ENCODE measurements at places on chromosomes 4 and X.

DNA sequence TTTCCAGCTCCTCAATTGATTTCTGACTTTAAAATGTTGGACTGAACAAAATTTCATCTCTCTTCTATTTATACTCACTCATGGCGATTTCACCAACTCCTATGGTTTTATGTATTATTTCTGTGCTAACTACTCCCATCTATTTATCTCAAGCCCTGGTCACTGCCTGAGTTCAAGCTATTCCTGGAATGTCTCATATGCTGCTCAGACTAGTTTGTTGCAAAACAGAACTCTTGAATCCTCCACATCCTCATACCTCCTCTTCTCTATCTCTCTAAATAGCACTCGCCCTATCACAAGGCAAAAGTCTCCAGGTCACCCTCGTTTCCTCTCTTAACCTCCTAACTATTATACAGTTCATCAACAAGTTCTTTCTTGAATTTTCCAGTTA is 19.0 kb upstream of the DDX60 start:
- no peak for DNase-seq

- no peak for DNase-seq
Measured at GRCh38 chr4:162201673-162202072, 37.9 kb upstream of the FSTL5 start.

DNA sequence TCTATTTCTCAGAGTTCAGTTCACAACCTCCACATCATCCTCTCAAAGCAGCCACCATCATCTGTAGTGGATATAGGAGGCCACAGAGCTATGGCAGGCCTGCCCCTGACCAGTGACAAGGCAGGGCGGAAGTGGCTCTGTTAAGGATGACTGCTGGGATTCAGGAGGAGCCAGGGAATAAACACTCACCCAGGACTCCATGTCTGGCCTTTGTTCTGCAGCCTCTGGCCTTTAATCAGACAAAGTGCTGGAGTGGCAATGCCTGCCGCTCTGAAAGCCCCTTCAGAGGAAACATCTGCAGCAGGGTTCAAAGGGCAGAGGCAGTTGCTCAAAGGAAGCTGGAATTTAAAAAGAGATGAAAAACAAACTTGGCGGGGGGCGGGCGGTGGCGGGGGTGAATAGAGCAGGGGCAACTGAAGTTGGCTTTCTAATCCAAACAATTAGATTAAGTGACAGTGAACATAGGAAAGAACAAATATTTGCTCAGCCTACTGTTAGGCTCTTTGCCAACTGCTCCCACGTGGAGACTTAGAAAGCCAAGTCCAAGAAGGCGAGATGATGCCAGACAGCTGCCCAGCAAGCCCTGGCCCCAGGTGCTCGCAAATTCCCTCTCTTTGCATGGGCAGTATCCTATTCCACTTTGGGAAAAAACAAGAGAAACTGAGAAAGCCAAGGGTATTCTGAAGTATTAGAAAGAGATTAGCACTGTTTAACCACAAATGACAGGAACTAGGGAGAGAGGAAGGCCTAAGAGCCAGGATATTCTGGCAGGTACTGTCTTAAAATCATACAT is 5.5 kb downstream of the MPP1 start:
- DNase-seq = peak; percentile 77

DNA sequence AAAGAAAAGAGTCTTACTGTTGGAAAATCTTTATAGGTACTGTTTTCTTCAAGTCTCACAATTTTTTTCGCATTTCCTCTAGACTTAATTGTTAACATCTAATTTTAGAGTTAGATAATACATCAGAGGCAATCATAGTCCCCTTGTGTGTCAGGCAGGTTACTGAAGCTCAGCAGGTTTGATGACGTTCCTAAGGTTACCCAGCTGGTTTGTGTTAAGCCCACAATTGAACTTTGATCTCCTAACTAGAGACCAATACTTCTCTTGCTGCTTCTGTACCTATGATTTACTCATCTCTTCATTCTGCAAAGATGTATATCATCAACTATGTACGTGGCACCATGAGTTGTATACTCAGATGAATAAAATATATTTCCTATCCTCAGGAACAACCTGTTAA is 131.6 kb upstream of the STIM2 start:
- no peak for DNase-seq

DNA sequence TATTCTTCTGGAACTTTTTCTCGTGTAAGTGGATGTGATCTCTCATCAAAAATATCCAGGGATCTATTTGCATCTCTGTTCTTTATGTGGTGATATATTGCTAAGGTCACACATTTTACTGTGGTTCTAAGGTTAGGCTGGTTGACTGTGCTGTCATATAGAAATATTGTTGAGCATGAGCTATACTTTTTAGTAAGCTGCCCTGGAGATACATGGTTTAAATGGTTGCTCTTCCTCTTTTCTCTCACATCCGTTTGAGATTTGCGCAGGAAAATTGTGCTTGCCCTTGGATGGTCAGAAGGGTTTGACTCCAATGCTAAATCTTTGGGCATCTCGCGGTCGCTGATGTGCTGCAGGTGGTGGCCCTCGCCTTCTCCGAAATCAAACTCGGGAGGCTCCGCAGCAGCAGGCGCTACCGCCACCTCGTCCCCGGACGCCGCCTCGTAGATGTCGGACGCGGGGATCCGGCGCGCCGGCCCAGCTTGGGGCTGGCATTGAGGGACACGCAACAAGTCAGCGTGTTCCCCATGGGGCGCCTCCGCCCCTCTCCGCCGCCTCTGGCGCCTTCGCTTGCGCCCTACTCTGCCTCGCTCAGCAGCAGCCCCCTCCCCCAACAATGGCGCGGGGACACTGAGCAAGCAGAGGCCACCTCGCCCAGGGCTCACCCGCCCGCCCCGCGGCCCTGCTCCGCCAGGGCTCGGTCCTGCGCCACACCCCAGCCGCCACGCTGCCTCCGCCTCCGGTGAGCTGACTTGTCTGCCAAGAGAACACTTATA is 154.5 kb downstream of the MSN start:
- DNase-seq = peak; percentile 10

DNA sequence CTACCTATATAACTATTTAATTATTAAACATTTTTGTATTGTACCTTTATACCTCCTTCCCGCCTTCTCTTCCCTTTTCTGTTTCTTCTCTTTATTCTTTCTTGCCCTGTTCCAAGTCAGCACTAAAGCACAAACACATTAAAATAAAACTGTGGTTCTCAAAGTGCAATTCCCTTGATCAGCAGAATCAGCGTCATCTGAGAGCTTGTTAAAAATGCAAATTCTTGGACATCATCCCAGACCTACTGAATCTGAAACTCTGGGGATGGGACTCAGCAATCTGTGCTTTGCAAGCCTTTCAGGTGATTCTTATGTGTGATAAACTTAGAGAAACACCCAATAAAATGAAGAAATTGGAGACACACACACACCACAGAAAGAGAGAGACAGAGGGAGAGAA is 178.4 kb upstream of the BMP3 start:
- DNase-seq = peak; percentile 11

DNA sequence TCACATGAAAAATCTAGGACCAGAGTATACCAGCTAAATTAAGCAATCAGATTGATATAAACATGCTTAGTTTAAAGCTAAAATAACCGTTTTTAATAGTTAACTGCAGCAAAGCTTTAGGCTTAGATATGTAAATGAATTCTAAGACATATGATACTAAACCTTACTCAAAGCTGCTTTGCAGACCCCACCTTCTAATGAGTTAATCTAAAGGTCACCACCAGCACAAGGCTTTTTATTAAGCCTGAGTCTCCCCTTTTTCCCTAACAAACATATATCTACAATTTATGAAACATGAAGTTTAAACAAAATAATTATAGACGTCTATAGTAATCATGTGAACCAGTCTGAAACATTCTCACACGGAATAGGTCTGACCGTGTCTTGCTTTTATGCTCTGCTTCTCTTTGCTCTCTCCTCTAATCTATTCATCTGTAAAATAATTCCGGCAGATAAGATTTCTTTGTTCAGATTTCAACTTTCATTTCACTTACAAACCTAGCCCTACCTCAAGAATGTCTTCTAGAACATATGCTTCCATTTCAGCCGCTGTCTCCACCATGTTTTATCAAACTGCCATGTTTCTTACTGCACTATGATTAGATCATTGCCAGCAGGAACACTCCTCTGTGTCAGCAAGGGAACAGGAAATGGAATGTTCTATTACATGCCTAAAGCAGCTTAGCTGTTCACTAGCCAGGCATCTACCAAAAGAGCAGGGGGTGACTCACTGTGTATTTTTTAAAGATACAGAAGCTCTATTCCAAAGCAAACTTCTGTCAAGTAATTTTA is 35.9 kb downstream of the ANKRD17 start:
- peak; percentile 97 for DNase-seq

DNA sequence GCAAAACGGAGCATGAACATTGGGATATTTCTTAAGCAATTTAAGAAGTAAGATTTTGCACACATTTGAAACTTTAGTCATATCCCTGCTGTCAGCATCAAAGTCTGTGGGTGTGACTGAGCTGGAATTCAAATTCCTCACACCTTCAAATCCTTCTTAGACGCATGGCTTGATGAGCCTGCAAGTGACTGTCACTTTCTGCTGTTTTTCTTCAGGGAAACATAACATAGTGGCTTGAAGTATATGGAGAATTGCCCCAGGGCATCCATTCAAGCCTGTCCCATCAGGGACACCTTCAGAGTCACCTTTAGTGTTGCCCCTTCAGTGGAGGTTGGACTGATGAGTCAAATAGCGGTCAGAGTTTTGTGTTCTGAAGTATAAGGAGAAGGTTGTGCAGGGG is 17.4 kb downstream of the FHDC1 start:
- no peak for DNase-seq

DNA sequence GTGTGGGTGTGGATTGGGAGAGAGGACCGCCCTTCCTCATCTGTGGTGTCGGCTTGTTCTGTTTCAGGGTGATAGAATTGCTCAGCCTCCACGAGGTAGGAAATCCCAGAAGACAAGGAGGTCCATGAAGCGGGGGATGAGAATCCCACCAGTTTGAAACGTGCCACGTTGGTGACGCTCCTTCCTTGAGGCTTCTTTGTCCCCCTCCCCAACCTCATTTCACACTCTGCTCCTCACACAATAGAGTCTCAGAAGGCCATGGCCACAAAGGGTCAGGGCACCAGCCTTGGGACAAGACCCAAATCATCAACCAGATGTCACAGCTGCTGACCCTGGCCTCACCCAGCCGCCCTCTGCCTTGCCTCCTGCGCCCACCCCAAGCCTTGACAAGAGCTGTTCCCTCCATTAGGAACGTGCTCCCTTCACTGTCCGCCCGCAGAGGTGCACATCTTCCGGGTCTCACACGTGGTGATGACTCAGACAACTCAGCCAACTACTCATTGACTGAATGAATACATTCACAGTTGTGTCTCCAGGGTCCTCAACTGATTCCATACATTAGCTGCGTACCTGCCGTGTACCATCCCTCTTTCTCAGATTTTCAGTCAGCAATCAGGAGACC is 18.3 kb downstream of the BLOC1S4 start:
- no peak for DNase-seq

- no peak for DNase-seq
Measured at GRCh38 chrX:13627306-13627705, 25.6 kb upstream of the TCEANC start.

GRCh38 chrX:76279007-76279406 is 106.1 kb downstream of the PBDC1 start:
- DNase-seq = peak; percentile 66

GRCh38 chr4:168646001-168646768 is 149.3 kb downstream of the PALLD start:
- DNase-seq = peak; percentile 88

DNA sequence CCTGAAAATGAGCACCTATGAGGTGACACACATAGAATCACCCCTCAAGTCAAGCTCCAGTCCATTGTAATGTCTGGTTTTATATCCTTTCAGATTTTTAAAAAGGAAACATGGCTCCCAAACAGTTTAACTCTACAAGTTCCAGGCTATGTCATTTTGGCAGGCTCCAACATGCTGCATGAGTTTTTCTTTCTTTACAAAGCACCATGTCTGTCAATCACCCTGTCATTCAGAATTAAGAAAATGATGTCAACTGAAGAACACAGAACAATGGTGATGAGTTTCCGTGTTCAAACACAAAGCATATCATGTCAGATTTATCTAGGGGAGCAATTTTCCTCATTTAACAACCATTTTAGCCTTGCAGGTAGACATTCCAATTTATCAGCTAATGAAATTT is 106.5 kb downstream of the AMMECR1 start:
- peak; percentile 7 for DNase-seq

- DNase-seq = peak; percentile 92
Measured at GRCh38 chr4:107034091-107034995, 1.8 kb downstream of the DKK2 start.

DNA sequence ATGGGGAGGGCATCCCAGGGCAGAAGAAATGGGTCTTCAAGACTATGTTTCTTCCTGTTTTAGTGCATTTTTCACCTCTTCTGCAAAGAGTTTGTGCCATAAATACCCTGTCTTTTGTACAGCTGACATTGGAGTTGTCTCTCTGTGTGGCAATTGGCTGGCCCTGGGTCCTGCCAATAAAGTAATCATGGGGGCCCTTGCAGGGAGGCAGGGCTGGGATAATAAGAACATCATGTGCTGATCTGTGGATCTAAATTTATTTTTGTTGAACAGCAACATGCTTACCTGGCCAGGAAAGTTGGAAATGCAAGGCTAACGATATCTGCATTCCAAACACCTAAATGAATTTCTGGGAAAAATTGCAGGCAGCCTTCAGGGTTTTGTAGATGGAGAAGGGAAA is 174.6 kb upstream of the GATB start:
- DNase-seq = no peak

GRCh38 chr4:172776203-172776861 is 392.3 kb upstream of the GALNT7 start:
- DNase-seq = no peak

- no peak for DNase-seq
Measured at GRCh38 chrX:5549512-5549911, 679.2 kb downstream of the NLGN4X start.

- DNase-seq = no peak
Measured at GRCh38 chr4:117796677-117797076, 237.6 kb upstream of the NDST3 start.

DNA sequence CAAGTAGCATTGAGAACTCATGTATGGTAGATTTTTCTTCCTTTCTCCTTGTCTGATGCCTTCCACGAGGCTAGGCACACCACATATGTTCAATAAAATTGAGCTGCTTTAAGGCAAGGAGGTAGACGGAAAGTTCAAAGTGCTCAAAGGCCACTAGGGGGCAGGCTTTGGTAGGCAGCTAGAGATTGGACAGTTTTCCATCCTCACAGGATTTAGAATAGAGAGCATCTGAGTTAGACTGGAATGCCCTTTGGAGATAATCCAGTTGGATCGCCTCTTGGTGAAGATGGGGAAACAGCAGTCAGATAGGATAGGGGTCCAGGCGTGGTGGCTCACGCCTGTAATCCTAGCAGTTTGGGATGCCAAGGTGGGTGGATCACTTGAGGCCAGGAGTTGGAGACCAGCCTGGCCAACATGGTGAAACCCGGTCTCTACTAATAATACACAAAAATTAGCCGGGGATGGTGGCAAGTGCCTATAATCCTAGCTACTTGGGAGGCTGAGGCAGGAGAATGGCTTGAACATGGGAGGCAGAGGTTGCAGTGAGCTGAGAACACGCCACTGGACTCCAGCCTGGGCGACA is 30.4 kb downstream of the ELF4 start:
- peak; percentile 52 for DNase-seq

- no peak for DNase-seq
Measured at GRCh38 chr4:154719087-154719486, 24.7 kb upstream of the LRAT start.
